AML-193 (cell line): ENCODE measurements at places on chromosomes 7 and 10.

- no peak for DNase-seq
These were observed 944 bp downstream of the PCOLCE start for GRCh38 chr7:100602889-100603725.

DNA sequence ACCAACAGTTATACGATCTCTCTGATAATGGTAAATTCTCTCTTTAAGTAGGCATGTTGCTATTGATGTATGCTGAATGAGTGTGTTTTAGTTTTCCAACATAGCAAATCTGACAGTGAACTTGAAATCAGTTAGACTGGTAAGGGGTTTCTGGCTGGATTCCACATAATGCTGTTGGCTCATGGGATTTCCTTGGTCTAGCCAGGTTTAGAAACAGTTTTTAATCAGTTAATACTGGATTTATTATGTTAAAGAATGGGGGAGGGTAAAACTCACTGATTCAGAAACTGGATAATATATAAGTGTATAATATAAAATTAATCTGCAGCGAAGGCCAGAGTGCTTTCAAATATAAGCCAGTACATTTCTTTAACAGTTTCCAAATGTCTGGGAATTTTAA lies 55.6 kb downstream of the PCDH15 start:
- no peak for DNase-seq

DNA sequence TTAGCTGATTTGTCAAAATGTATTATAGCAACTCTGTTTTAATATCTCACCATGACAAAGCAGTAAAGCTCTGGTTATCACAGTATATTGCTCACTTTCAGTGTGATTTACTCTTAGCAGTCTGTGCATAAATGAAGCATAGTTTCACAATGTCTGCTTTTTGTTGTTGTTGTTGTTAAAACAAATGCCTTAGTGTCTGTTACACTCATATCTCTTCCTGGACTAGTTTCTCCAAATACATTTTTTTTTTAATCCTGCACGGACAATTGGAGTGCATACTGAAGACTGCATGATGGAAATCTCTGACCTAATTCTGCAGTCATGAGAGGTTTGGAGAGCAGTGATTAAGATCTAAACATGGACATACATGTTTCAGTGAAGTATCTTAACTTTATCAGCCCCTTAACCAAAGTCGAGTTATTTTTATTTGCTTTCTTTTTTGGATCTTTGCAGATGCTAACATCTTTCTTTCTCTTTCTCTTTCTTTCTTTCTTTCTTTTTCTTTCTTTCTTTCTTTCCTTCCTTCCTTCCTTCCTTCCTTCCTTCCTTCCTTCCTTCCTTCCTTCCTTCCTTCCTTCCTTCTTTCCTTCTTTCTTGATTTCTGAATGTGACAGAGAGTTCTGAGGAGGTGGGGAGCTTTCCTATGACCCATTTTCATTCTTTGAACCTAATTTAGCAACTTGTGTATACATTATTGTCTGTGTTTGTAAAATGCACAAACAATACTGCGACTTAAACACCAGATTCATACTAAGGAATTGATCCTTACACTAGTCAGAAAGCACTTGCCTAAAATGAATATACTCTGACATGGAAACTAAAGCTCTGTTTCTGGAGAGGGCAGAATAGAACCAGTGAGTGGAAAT lies 161.5 kb upstream of the AGR3 start:
- no peak for DNase-seq

- DNase-seq, result no peak
These were observed 7.8 kb downstream of the PDIA4 start for GRCh38 chr7:149020483-149020882.

- DNase-seq, result no peak
These were observed 22.3 kb downstream of the LEP start for GRCh38 chr7:128263420-128263819.
